ENCODE measurements at places on chromosomes 1 and 21.

DNA sequence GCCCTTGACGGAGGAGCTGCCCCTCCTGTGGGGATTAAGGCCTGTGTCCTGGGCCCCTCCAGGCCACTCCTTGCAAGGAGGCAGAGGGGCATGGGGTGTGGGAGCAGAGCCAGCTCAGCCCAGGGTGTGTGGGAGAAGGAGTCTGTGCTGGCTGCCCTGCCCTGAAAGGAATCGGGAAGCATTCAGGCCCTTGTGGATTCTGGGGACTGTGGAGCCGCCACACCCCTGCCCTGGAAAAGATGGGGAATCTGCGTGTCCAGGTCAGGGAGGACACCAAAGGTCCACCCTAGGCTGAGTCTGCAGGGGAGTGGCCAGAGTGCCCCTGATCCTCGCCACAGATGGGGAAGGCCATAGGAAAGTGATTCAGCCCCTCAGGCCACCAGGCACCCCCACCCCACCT is 16.5 kb upstream of the PRDM16 start:
- no peak for DNase-seq

- DNase-seq, result no peak
Observed at GRCh38 chr1:38246955-38247952, 200.7 kb upstream of the POU3F1 start.

- DNase-seq, result no peak
Observed at GRCh38 chr21:34859976-34860653, 189.0 kb downstream of the RUNX1 start.

- no peak for DNase-seq
Observed at GRCh38 chr21:30717105-30717504, 1.5 kb downstream of the KRTAP21-3 start.

- DNase-seq, result no peak
Observed at GRCh38 chr1:201153474-201154388, 543 bp downstream of the TMEM9 start.

GRCh38 chr1:64745986-64746940 is 1.4 kb downstream of the RAVER2 start:
- DNase-seq, result no peak

DNA sequence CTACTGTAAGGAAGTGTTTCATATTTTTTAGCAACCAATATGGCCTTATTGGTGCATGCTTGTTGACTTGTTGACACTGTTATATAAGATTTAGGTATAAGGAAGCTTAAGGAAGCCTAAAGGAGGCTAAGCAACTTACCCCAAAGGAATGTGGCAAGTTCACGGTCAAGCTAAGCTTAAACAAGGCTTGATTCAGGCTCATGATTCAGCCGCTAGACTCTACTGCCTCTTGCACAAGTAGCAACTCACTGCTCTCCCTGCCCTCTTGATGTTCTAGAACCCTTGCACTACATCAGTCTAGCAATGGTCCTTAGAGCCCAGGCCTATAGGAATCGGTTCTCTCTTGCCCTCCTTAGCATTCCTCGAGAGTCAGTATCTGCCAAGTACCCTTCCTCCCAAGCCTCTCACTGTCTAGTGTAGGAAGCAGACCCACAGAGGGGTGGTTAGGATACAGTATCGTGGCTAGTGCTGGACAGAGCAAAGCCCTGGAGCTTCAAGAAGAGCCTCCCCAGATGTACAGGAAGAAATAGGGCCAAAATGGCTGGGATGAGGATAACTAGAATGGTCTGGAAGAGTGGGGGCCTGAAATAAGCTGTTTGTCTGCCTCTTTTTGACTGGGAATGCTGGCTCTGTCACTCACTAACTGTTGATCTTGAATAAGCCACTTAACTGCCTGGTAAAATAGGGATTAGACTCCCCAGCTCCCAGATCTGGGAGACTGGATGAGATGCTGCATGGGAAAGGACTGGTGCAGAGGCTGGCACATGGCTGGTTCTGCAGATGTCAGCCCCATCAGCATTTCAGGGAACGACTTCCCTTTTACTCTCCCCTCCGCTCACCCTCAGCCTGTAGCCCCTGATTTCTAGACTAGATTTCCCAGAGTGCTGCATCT is 122.2 kb downstream of the NAV1 start:
- DNase-seq, result no peak

DNA sequence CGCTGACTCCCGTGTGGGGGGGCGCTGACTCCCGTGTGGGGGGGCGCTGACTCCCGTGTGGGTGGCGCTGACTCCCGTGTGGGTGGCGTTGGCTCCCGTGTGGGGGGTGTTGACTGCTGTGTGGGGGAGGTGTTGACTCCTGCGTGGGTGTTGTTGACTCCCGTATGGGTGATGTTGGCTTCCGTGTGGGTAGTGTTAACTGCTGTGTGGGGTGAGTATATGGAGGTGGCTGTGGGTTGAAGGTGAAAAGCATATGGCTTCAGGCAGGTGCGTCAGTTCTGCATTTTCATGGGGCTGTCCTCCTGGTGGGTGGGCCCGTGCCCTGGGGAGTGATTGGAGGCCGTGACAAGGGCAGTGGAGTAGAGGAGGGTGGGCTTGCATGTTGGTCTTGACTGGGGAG is 7.9 kb downstream of the PLCH2 start:
- no peak for DNase-seq

Data from stimulated activated CD4-positive, alpha-beta T cell treated with anti-CD3 and anti-CD28 coated beads, TNF-alpha, amount 100 ng/mL, for 1 hour (primary cell).